ENCODE measurements at places on chromosomes 5 and 9. TPM values are rescaled to one million over a fixed set of nuclear protein-coding genes. Genes with fewer than 3 reads are reported as not detected.

NINJ1 gene
- total RNA-seq: 49.7 TPM

TSC1 gene
- total RNA-seq: 16.5 TPM

- DNase-seq: no peak
These were observed 14.2 kb downstream of the TAL2 start for GRCh38 chr9:105676351-105676923.

SLC6A3 gene
- not detected for total RNA-seq

- DNase-seq: no peak
These were observed 41.6 kb downstream of the CHSY3 start for GRCh38 chr5:129945774-129946270.

GRCh38 chr9:100083448-100084127, 15.2 kb downstream of the ERP44 start:
- DNase-seq: no peak

DNA sequence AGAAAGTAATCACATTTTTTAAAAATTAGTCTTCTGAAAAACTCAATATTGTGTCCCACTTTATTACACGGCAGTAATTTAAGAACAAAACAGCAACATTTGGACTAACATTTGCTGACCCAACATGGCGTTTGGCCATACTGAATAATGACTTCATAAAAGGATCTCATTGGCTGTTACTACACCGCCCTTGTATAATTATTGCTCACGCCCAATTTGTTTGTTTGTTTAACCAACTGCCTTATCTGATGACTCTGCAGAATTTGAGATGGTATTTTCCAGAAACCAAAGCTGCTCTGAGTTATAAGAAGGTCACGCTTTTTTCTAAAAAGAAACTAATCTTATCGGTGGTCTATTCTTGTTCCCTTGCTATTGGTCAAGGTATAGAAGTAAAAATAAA, 200.2 kb upstream of the TARS1 start:
- DNase-seq: no peak

DNA sequence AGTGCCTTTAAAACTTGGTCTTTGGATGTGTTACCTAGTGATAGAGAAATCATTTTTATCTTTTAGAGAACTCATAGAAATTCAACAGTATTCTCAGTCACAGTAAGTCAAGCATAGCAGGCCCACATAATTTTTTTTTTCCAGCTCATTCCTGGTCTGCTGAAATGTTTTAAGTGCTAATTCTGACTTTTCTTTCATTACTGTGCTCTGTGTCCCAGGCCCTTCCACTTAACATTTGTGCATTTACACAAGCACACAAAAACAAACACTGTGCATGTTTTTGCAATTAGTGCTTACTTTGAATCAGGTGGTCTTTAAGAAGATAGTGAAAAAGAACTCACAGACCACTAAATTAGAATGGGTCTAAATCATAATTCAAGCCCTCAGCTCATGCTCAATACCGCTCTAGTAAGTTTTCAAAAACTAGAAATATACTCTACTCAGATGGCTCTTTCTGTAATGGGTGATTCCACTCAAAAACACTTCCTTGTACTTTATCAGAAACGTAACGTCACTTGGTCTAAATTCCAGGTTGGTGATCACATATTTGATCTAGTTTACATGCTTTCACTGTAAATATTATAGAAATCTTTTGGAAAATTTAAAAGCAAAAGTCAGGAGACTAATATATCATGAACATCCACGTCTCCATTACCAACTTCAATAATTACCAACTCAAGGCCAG, 107.8 kb downstream of the PCSK5 start:
- DNase-seq: no peak

SLC45A2 gene
- not detected for total RNA-seq

GRCh38 chr5:64505769-64506566, at the start of gene RGS7BP:
TSS of gene RGS7BP (plus strand) at chr5:64506015. CDS start at chr5:64506625, 610 bp downstream.
- no peak for DNase-seq

TGFBI gene
- total RNA-seq: 37.2 TPM

- DNase-seq: peak; percentile 21
These were observed 666.3 kb downstream of the DNAH5 start for GRCh38 chr5:13278148-13278547.
